ENCODE measurements at places on chromosomes 4 and X.

DNA sequence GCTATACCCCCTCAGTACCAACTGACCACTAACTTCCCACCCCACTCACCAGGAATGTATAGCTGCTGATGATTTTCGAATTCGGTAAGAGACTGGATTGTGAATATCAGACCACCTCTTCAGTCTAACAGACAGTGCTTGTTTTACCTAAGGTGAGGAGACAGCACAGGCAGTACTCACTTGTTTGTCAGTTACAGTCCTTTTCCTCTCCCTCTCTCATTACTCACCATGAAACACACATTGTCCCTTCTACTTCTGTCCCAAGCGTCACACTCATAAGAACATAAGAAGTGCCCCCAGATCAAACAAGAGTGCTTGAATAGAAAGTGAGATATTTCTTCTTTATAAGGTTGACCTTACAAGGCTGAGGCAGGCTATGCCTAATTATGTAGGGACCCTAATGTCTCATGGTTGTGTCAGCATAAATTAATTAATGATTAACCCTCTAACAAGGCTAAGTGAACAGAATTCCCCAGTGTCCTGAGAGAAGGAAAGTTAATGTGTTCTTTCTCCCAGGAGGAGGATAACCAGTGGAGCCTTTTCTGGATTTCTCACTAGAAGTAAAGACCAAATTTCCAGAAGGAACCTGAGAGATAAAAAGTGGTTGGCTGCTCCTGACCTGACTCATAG, 32.2 kb downstream of the ZCCHC12 start:
- no peak for DNase-seq

GRCh38 chrX:11698702-11699101, 33.0 kb upstream of the ARHGAP6 start:
- peak; percentile 9 for DNase-seq

DNA sequence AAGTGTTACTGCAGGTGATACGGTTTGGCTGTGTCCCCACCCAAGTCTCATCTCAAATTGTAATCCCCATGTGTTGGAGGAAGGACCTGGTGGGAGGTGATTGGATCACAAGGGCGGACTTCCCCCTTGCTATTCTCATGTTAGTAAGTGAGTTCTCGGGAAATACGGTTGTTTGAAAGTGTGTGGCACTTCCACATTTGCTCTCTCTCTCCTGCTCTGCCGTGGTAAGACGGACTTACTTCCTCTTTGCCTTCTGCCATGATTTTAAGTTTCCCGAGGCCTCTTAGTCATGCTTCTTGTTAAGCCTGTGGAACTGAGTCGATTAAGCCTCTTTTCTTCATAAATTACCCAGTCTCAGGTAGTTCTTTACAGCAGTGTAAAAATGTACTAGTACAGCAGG, 65.2 kb upstream of the SLC7A11 start:
- no peak for DNase-seq

GRCh38 chrX:86379209-86379608, 231.0 kb downstream of the DACH2 start:
- DNase-seq, result no peak

DNA sequence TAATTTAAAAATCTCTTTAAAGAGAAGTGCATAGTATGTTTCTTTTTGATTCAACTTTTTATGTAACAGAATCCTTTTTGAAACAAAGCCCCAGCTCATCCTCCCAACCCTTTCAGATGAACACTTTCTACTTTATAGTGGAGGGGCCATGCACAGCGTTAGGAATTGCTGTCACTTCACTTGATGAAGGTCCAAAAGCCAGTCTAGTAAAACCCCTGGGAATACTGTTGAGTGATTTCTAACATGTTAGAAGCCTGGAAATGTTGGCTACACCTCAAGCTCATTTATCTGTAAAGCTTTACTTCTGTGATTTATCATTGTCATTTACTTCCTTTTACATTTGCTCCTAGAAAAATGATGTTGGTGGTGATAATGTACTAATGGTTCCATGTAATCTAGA, 1608.9 kb upstream of the TENM3 start:
- DNase-seq, result no peak
